Activated CD8-positive, alpha-beta memory T cell treated with anti-CD3 and anti-CD28 coated beads, Interleukin-2, amount 10 ng/mL, durations not matched to agents 7 days and 5 days (primary cell): ENCODE measurements at places on chromosomes 1 and 21. TPM values are rescaled to one million over a fixed set of nuclear protein-coding genes. Genes with fewer than 3 reads are reported as not detected.

The KRTAP10-7 gene
- not detected for total RNA-seq

The GNB1 gene
- 473 TPM for total RNA-seq

The AKR7A3 gene
- 0.33 TPM for total RNA-seq

The CACNA1E gene
- not detected for total RNA-seq

The GPR52 gene
- total RNA-seq, result 2.2 TPM

The EXO5 gene
- 15.9 TPM for total RNA-seq

The TTC22 gene
- 9.1 TPM for total RNA-seq

The NMNAT2 gene
- total RNA-seq, result not detected

The PITHD1 gene
- total RNA-seq, result 67.1 TPM

The CFAP107 gene
- not detected for total RNA-seq

DNA sequence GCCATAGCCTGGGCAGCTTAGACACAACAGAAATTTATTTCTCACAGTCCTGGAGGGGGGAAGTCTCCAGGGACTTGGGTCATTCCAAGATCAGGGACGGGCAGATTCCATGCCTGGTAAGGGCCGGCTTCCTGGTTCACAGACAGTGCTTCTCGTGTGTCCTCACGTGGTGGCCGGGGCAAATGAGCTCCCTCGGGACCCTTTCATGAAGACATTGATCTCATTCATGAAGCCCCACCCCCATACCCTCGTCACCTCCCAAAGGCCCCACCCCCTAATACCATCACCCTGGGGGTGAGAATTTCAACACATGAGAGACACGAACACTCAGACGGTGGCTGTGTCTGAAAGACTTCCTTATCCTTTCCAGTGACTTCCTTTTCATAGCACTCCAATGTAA is 51.5 kb downstream of the ACOT7 start:
- no peak overlapping the region for H3K27ac ChIP-seq
- no peaks in the 10 kb centered on the region for H3K4me1 ChIP-seq
- no peak for DNase-seq
- no peak overlapping the region for H3K4me3 ChIP-seq
- no peaks in the 10 kb centered on the region for H3K36me3 ChIP-seq
- H3K27me3 ChIP-seq, result no peaks in the 10 kb centered on the region

GRCh38 chr1:153087652-153088051 is 6.7 kb downstream of the SPRR2E start:
- H3K27me3 ChIP-seq, result peaks cover 13% of the 10 kb centered on the region
- no peaks in the 10 kb centered on the region for H3K4me1 ChIP-seq
- no peaks in the 10 kb centered on the region for H3K36me3 ChIP-seq
- DNase-seq, result no peak
- H3K4me3 ChIP-seq, result no peak overlapping the region

- H3K36me3 ChIP-seq, result no peaks in the 10 kb centered on the region
- H3K4me1 ChIP-seq, result no peaks in the 10 kb centered on the region
- DNase-seq, result no peak
- H3K4me3 ChIP-seq, result no peak overlapping the region
These were observed 631.8 kb downstream of the RWDD3 start for GRCh38 chr1:95865769-95866168.

DNA sequence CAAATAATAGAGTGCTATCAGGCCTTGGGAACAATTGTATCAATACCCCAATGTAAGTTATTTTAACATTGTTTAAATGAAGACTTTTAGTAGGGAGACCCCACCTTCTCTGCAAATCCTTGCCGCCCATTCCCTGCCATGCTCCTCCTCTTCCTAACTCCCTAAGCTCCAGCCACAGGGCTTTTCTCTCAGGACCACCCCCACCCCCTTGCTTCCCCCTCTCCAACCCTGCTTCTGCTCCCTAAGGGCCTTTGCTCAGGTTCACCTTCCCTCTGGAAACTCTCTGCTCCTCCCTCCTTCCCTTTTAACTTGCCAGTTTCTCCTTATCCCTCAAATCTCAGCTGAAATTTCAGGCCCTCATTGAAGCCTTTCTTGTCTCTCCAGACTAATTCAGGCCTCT is 16.8 kb downstream of the CCDC190 start:
- H3K4me1 ChIP-seq, result no peaks in the 10 kb centered on the region
- H3K36me3 ChIP-seq, result no peaks in the 10 kb centered on the region
- no peak for DNase-seq

GRCh38 chr1:235882816-235883215 is 16.1 kb upstream of the LYST start:
- H3K36me3 ChIP-seq, result peaks cover 5% of the 10 kb centered on the region
- H3K4me1 ChIP-seq, result peaks cover 75% of the 10 kb centered on the region
- peak overlapping the region; percentile 61 for H3K27ac ChIP-seq

DNA sequence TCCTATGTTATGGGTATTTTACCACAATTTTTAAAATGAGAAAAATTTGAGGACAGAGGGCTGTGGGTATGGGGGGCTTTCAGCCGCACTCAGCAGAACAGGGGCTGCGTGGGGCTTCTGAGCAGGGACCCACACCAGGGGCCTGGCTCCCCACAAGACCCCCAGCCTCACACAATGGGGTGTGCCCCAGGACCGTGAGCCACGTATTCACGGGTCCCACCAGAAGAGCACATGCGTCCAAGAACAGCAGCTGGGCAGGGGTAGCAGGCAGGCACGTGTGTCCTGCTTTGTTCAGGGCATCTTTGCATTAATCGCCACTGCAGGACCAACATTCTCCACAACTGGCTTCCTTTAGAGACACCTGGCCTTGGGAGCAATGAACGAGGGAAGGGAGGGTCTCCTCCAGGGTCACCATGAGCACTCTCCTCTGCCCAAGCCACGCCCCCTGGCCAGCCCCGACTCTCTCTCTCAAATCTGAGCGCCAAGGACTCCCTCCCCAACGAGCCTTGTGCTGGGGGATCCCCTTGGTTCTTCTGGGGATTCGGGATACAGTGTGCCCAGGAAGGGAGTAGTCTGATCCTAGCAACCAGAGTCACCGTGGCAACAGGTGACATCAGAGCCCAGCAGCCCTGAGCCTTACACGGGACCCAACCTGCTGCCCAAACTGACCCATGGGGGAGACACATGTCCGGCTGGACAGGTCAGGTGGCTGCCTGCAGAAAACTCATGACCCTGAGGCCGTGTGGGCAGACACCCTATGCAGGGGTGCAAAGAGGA is 7.4 kb upstream of the ARF1 start:
- no peak overlapping the region for H3K27ac ChIP-seq
- H3K36me3 ChIP-seq, result no peaks in the 10 kb centered on the region
- peaks cover 2% of the 10 kb centered on the region for H3K4me1 ChIP-seq
- H3K4me3 ChIP-seq, result no peak overlapping the region
- no peak for DNase-seq

GRCh38 chr1:172699111-172699510 is 40.2 kb downstream of the FASLG start:
- H3K4me1 ChIP-seq, result peaks cover 56% of the 10 kb centered on the region
- H3K4me3 ChIP-seq, result peak overlapping the region; percentile 58
- DNase-seq, result peak; percentile 90
- H3K36me3 ChIP-seq, result peaks cover 10% of the 10 kb centered on the region
- peak overlapping the region; percentile 98 for H3K27ac ChIP-seq

DNA sequence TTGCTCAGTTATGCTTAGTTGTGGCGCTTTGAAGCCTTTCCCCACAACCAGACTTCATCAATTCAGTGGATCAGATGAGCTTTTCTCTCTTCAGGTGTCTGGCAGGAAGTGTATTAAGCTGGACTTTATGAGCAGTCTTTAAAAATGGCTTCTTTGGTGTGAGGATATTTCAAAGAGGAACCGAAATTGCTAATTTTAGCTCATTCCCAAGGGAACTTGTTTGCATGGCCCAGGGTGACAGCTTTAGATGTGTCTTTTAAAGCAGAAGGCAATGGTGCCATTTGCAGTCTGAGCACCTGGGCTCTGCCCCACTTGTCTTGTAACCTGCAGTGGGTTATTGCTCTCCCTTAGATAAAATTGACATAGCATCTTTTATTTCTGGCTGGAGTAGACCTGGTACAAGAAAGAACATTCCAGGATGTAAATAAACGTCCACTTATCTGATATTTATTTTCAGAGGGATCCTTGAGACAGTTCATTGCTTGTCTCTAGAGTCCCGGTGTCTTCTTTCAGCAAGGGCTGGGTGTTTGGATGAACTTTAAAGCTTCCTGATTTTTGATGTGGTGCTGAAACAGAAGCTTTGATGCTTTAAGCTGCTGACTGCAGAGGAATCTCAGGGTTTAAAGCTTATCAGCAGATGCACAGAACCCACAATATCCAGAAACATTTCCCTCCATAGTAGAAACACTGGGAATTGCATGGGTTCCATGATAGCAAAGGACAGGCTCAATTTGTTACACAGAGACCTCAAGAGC is 241.7 kb downstream of the ADGRL2 start:
- no peaks in the 10 kb centered on the region for H3K36me3 ChIP-seq
- H3K4me3 ChIP-seq, result no peak overlapping the region
- DNase-seq, result no peak
- H3K27me3 ChIP-seq, result no peaks in the 10 kb centered on the region

DNA sequence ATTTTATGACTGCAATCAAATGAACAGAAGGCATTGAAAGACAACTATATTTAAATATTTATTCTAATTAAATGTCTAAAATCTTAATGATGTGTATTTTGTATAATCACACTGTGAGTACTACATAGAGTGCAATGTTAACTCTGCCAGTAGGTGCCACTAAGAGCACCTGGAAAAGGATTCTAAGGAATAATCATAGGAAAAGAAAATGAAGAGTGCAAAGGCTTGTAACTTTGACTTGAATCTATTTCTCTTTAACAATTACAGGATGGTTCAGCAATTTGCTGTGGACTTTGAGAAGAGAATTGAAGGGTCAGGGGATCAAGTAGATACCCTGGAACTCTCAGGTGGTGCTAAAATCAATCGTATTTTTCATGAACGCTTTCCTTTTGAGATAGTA is 200.4 kb downstream of the DNM3 start:
- DNase-seq, result no peak
- H3K27me3 ChIP-seq, result no peaks in the 10 kb centered on the region
- H3K4me3 ChIP-seq, result no peak overlapping the region

DNA sequence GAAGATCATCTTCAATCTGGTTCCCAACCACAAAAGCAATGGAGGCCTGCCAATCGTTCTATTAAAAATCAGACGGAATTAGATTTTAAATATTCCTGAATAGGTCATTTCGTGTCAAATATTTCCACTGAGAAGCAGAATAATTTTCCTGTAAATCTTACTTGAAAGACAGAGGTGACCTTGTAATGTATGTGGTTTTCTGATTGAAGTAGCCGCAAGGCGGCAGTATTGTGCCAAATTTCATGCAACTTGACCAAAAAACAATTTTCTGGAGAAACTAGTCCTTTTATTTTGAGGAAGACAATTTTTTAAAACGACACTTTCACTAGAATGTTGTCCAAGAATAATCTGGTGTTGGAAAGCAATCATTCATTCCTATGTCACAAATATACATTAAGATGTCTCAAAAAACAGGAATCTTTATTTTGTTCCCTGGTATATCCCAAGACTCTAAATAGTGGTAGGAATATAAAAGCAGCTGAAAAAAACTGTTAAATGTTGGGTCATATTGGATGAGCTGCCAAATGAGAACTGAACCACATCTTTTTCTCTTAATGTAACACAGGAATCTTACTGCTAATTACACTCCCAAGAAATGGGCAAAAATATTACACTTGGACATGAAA is 33.6 kb downstream of the SPAG17 start:
- H3K27me3 ChIP-seq, result no peaks in the 10 kb centered on the region
- no peaks in the 10 kb centered on the region for H3K36me3 ChIP-seq
- no peaks in the 10 kb centered on the region for H3K4me1 ChIP-seq
- DNase-seq, result peak; percentile 48
- H3K4me3 ChIP-seq, result no peak overlapping the region

GRCh38 chr1:203169770-203170520 is 5.7 kb downstream of the MYBPH start:
- no peak for DNase-seq
- H3K27me3 ChIP-seq, result no peaks in the 10 kb centered on the region
- no peak overlapping the region for H3K4me3 ChIP-seq
- no peaks in the 10 kb centered on the region for H3K36me3 ChIP-seq
- no peak overlapping the region for H3K27ac ChIP-seq

DNA sequence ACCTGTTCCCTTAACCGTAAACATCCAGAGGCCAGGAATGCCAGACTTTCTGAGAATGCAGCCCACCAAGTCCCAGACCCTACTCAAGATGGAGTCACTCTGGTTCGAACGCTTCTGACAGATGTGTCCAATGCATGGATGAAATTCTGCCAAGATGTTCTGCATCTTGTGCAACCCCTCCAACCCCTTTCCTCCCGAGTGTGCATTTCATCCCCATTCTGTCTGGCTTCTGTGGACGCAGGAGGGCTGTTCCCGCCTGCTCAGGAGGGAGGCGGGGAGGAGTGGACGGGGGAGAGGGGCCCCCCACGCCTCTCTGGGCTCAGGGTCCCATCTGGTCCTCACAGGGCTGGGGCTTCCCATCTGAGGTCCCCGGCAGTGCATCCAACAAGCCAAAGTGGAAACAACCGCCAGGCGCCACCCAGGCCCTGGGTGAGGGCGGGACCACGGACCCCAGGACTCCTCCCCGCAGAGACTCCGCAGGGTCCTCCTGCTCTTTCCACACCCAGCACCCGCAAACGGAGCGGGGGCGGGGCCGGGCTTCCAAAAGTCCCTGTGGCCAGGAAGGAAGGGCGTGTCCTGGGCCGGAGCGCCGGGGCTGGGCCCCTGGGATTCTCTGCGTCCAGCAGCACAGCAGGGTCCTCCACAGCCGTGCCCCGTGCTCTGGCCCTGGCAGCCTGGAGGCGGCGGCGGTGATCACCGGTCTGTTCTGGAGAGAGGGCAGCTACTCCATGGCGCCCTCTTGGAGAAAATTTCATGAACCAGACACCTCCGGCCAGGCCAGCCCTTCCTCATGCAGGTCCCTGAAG is 27.8 kb upstream of the SUMO3 start:
- H3K4me3 ChIP-seq, result peak overlapping the region; percentile 36
- H3K27me3 ChIP-seq, result peaks cover 6% of the 10 kb centered on the region
- H3K27ac ChIP-seq, result no peak overlapping the region

- peak; percentile 46 for DNase-seq
- peak overlapping the region; percentile 99 for H3K27ac ChIP-seq
- H3K4me3 ChIP-seq, result peak overlapping the region; percentile 97
- H3K27me3 ChIP-seq, result peaks cover 6% of the 10 kb centered on the region
- H3K4me1 ChIP-seq, result peaks cover 35% of the 10 kb centered on the region
- peaks cover 27% of the 10 kb centered on the region for H3K36me3 ChIP-seq
These were observed 551 bp downstream of the ZRANB2 start for GRCh38 chr1:71080230-71080738.

- no peaks in the 10 kb centered on the region for H3K27me3 ChIP-seq
- peaks cover 63% of the 10 kb centered on the region for H3K4me1 ChIP-seq
- peak overlapping the region; percentile 75 for H3K27ac ChIP-seq
- H3K4me3 ChIP-seq, result no peak overlapping the region
These were observed 166.8 kb downstream of the HIVEP3 start for GRCh38 chr1:41751804-41752513.

- H3K4me1 ChIP-seq, result peaks cover 31% of the 10 kb centered on the region
- H3K27ac ChIP-seq, result peak overlapping the region; percentile 89
- H3K27me3 ChIP-seq, result peaks cover 5% of the 10 kb centered on the region
- no peak for DNase-seq
- peak overlapping the region; percentile 95 for H3K4me3 ChIP-seq
These were observed 258 bp downstream of the CCT3 start for GRCh38 chr1:156337888-156338179.

DNA sequence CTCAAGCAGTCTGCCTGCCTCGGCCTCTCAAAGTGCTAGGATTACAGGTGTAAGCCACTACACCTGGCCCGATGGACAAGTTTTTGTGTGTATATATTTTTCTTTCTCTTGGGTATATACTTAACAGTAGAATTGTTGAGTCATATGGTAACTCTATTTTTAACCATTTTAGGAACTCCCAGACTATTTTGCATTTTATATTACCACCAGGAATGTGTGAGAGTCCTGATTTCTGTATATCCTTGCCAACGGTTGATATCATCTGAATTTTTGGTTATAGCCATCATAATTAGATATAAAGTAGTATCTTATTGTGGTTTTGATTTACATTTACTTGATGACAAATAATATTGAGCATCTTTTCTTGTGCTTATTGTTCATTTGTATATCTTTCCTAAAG is 20.7 kb downstream of the FNBP1L start:
- no peaks in the 10 kb centered on the region for H3K36me3 ChIP-seq
- no peak overlapping the region for H3K4me3 ChIP-seq
- H3K4me1 ChIP-seq, result no peaks in the 10 kb centered on the region
- H3K27ac ChIP-seq, result no peak overlapping the region
